Activated CD8-positive, alpha-beta memory T cell treated with anti-CD3 and anti-CD28 coated beads for 4 hours (primary cell): ENCODE measurements at places on chromosomes 2 and 18.

- DNase-seq, result no peak
These were observed 185.9 kb upstream of the LINC00305 start for GRCh38 chr18:64334748-64335147.

- DNase-seq, result no peak
These were observed 14.6 kb downstream of the ZEB2 start for GRCh38 chr2:144505245-144505831.

- no peak for DNase-seq
These were observed 8.1 kb downstream of the ECEL1 start for GRCh38 chr2:232479341-232480200.

- DNase-seq, result no peak
These were observed 2.3 kb downstream of the SFXN5 start for GRCh38 chr2:73069041-73069854.

GRCh38 chr2:171703574-171704347 lies 16.5 kb downstream of the DYNC1I2 start:
- no peak for DNase-seq

- DNase-seq, result no peak
These were observed 512.1 kb upstream of the SYT4 start for GRCh38 chr18:43789234-43790000.

DNA sequence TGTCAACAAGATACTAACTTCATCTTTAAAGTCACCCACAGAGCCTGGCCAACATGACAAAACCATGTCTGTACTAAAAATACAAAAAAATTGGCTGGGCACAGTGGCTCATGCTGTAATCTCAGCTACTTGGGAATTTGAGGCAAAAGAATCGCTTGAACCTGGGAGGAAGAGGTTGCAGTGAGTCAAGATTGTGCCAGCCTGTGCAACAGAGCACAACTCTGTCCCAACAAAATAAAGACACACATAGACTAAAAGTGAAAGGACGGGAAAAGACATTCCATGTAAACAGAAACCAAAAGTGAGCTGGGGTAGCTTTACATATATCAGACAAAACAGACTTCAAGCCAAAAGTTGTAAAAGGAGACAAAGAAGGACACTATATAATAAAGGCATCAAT lies 34.8 kb downstream of the USP34 start:
- DNase-seq, result no peak
